ENCODE measurements at places on chromosomes 3 and 15.

DNA sequence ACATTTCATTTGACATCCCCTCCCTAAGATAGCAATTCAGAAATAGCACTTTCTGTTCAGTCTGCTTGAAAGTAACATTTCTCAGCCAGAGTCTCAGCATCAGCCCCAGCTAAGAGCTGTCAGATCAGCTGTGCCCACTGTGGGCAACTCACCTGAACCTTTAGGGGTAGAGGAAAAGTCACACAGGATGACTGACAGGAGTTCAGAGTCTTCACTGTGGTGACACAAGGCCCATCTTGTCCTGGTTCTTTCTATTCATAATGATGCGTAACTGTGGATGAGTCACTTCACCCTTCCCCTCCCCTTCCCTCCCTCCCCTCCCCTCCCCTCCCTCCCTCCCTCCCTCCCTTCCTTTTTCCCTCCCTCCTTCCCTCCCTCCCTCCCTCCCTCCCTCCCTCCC lies 96.1 kb upstream of the RASGRP1 start:
- DNase-seq, result no peak

DNA sequence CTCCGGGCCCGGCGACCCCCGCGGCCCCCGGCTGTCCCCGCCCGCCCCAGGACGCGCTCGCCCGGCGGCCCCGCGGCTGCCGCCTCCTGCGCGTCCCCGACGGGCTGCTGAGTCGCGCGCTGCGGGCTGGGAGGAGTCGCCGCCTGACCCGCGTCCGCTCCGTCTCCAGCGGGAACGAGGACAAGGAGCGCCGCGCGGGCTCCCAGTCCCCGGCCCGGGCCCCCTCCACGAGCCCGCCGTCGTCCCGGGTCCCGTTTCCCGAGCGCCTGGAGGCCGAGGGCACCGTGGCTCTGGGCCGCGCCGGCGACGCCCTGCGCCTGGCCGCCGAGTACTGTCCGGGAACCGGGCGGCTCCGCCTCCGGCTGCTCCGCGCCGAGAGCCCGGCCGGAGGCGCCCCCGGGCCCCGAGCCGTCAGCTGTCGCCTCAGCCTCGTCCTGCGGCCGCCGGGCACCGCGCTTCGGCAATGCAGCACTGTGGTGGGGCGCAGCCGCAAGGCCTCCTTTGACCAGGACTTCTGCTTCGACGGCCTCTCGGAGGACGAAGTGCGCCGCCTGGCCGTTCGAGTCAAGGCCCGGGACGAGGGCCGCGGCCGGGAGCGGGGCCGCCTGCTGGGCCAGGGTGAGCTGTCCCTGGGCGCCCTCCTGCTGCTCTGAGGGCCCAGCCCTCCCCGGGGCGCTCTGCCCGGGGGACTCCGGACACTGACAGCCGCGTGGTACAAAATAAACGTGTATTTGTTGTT lies 1.5 kb downstream of the C2CD4A start:
- peak; percentile 45 for DNase-seq

DNA sequence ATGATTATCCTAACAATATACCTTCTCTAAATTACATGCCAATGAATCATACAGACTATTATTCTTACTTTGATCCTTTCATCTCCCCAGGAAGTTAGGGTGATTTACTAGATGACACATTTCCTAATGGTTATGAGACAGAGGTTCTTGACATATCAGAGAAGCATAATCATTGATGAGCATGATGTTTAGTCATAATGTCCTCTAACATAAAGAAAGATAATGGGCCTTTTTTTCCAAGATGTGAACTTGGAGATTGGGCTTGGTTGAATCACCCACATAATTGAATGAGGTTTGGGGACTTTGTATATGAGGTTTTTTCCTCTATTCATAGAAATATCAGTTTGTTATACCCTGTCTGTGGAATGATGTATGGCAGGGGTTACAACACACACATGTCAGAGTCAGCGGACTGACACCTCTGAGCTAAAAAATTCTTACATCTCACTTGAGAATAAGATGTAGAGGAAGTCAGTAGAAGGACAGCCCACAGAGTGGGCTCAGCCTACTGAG lies 69.7 kb upstream of the DCBLD2 start:
- no peak for DNase-seq

- no peak for DNase-seq
Measured at GRCh38 chr3:162492446-162493081, 996.0 kb downstream of the OTOL1 start.

DNA sequence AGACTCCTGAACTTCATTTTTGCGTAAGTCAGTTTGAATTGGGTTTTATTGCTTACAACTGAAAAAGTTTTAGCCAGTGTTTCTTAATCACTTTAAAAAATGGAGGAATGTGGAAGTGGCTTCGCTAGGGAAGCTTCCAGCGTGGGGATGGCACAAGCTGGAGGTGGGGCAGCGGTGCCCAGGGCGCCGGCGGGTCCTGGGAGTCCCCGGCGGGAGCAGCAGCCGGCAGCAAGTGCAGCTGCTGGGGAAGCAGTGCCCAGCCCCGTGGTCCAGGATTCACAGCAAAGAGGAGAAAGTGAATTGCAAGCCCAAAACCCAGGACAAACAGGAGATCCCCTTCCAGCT lies 301.8 kb upstream of the PROK2 start:
- DNase-seq, result no peak

All from heart left ventricle (tissue), 16 donors.